Pulmonary artery endothelial cell (primary cell): ENCODE measurements at places on chromosomes 11 and 22.

DNA sequence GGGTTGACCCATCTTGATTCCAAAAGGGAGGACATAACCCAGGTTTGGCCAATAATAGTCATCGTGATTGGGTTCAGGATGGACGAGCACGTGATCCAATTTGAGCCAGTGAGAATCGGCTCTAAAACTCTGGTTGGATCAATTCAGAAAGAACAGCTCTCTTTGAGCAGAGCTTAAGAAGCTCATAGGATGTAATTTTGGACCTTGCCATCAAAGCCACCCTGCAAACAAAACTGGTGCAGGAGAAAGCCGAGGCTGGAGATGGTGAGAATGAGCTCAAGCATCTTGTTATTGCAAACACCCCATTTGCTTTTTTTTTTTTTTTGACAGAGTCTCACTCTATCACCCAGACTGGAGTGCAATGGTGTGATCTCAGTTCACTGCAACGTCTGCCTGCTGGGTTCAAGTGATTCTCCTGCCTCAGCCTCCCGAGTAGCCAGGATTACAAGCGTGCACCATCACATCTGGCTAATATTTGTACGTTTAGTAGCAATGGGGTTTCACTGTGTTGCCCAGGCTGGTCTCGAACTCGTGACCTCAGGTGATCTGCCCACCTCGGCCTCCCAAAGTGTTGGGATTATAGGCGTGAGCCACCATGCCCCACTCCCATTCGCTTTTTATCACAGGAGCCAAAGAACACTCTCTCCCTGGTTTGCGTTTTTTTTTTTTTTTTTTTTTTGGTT, 13.8 kb upstream of the MIAT start:
- no peak for DNase-seq

- no peak for DNase-seq
Observed at GRCh38 chr22:46972256-46972655, 209.8 kb downstream of the TBC1D22A start.

GRCh38 chr22:23531966-23532705, 48.0 kb downstream of the IGLL1 start:
- no peak for DNase-seq

- DNase-seq = no peak
Observed at GRCh38 chr11:78083021-78083420, 3.4 kb upstream of the NDUFC2 start.

DNA sequence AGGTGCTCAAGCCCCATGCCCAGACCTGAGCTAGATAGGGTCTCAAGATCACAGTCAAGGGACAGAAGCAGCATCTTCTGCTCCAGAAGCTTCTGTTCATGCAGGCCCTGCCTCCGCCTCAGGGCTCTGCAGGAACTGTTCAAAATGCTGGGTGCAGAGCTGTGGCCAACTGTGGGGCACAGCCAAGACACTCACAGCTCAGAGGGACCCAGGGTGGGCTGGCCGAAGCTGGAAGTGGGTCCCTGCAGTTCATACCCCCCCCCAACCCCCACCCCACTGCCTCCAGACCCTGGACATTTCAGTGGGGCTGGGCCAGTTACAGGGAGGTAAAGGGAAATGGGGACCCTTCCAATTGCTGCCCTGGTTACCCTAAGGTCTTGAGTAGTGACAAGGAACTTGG, 129.0 kb downstream of the CRYBB2 start:
- DNase-seq = no peak

GRCh38 chr11:115364896-115365295, 139.3 kb downstream of the CADM1 start:
- no peak for DNase-seq

GRCh38 chr11:88114486-88115045, 60.7 kb downstream of the RAB38 start:
- no peak for DNase-seq

GRCh38 chr11:88115828-88116755, 59.2 kb downstream of the RAB38 start:
- no peak for DNase-seq

DNA sequence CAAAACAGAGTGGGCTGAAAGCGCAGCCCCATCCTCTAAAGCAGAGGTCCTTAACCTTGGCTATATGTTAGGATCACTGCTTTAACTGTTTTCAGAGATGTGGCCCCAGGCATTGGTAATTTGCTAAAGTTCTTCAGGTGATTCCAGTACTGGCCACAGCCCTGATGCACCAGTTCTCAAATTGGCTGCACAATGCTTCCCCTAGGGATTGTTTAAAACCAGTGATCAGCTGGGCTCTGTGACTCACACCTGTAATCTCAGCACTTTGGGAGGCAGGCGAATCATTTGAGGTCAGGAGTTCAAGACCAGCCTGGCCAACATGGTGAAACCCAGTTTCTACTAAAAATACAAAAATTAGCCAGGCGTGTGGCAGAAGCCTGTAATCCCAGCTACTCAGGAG, 8.4 kb upstream of the IRAG1 start:
- DNase-seq = no peak

DNA sequence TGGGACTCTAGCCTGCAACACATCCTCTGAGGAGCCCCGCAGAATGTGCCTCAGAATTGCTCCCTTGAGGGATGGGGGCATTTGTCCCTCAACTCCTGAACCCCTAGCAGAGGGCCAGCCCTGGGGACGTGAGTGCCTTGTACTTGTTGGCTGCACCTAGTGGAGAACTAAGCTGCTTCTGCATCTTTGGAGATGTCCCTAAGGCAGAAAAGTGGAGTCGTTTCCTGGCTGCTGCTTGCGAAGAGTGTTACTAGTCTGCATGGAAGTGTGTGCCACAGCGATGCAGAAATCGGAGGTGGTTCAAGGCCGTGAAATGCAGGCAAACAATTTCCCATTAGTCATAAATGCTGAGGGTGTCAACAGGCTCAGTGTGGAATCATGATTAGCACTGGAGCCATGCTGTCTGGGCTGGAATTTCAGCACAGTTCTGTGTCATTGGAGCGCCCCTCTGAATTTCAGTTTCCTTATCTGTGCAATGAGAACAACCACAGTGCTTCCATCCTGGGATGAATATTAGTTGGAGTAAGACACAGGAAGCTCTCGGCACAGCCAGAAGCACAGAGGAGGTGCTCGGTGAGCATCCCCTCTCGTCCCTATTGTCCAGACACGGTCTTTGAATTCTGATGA, 56.5 kb downstream of the MIAT start:
- no peak for DNase-seq

DNA sequence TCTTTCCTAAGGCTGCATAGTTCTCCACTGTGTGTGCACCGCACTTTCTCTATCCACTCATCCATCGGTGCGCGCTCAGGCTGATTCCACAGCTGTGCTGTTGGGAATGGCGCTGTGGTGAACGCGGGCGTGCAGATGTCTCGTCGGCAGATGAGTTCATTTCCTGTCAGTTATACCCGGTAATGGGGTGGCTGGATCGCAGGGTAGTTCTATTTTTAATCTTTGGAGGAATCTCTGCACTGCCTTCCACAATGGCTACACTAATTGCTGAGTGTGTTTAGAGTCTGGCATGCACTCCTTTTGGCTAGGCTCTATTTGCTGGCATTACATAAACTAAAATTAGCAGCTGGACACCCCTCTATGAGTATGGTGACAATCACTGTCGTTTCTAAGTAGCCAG, 27.9 kb upstream of the KRTAP5-7 start:
- no peak for DNase-seq

- no peak for DNase-seq
Observed at GRCh38 chr11:117621226-117621625, 175.8 kb downstream of the DSCAML1 start.

GRCh38 chr11:119030029-119030328, 698 bp downstream of the SLC37A4 start:
- DNase-seq = no peak

DNA sequence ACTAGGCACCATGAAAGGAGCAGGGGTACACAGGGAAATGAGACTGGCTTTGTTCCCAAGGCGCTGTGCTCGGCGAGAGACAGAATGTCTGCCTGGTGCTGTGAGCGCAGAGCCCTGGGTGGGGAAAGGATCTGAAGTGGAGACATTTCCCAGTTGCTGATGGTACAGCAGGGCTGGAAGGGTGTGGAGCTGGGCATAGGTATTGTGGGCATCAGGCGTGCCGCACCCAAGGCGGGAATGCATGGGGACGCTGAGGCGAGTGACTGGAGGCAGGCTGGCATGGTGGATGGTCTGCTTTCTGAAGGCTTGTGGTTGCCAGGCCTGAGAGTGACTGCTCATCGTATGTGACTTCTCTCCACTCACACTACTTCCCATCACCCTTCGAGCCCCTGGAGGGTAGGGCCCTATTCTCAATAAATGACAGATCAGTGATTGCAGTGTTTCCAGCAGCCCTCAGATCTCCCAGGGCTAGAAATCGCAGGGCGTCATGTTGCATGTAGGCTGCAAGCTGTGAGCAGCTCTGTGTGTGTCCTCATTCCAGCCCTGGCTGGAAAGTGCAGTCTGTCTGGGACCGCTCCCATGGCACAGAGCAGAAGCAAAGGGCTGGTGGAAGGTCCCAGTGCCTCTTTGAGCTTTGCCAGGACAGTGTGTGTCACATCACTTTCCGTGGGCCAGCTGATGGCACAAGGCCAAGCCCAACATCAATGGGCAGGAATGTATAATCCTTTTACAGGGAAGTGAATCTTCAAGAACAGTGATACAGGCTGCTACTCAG, 67.7 kb downstream of the TBC1D22A start:
- DNase-seq = no peak

DNA sequence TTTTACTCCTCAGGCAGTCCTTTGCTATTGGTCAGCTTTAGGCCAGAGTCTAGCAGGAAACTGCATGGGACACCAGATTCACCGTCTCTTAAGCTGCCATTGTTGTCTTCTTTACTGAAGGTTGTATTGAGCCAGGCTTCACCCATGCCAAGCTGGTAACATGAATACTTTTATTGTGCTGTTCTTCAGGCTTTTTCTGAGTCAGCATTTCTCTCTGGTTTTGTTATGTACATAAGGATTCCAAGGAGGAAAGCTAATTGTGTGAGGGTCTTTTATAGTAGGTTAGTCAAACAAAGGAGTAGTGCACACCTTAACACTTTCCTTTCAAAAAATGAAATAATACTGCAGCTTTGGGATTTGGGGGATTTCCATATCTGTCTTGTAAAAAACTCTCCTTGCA, 252.8 kb downstream of the JRKL start:
- no peak for DNase-seq

GRCh38 chr22:44994399-44995104, 15.3 kb downstream of the PHF21B start:
- no peak for DNase-seq

DNA sequence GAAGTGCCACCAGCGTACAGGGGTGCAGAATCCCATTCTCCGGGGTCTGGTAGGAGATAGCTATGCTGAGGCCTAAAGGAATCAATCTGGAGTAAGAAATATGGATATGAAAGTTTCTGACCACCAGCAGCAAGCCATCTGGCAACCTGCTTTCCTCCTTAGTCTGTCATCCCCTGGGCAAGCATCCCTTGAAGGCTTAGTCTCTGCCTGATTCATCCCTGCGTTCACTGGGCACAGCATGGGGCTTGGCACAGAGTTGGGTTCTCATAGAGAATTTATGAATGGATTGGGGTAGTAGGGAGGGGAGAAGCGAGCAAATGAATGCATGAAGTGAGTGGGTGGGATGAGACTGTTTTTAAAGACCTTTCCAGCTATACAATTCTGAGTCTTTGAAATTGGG, 85.8 kb upstream of the NARS2 start:
- DNase-seq = no peak

DNA sequence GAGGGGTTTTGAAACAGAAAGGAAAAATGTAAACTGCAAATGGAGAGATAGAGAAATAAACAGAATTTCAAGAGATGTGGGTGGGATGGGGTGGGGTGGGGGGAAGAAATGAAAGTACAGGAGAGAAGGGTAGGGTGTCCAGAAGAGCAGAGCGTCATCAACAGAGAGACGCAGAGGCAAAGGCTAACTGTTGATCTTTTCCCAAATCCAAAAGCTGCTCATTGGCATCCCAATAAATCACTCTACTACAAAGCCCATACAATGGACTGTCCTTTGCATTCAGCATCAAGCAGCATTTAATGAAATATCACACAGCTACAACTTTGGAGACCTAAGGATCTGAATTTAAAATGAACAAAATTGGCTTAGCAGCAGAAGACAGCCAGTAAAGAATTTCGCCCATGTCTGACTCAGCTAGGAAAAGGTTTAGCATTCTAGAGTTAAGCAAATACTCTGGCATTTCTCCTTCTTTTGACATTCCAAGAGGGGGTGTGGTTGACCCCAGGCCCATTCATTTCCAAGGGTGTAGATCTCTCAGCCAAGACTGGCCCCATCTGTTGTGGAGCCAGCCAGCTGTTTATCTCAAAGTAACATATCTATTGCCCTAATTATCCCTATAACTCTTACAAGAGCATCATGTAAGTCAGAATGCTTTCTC, 1.5 kb downstream of the RAB30 start:
- no peak for DNase-seq

- no peak for DNase-seq
Observed at GRCh38 chr11:47155879-47156278, 20.8 kb downstream of the ARFGAP2 start.

DNA sequence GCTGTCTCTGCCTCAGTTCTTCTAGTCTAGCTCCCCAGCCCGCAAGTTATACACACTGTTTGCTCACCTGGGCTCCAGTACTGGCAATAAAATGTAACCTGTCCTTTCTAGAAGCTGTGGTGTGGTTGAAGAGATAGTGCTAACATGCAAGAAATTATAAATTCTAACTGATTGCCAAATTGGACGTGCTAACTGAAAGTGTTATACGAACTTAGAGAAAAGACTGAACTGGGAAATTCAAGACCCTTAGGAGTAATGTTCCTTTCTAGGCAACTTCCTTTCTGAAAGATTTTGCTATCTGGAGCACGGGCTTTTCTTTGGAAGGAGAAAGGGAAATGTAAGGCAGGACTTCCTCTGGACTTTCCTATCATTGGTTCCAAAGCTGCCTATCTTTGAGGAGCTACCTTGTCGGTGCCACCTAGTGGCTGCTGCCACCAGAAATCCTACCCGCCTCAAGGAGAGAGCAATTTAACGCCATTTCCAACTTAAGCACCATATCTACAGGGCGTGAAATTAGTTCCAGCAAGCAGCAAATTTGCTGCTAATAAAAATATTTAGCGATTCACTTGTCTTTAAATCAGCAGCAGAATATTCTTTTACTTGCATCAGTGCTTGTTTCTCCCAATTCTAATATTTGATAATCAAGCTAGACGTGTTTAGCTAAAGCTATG, 12.7 kb upstream of the TMEM218 start:
- DNase-seq = peak; percentile 39

- DNase-seq = no peak
Observed at GRCh38 chr22:19503869-19504268, 20.3 kb downstream of the CLDN5 start.

DNA sequence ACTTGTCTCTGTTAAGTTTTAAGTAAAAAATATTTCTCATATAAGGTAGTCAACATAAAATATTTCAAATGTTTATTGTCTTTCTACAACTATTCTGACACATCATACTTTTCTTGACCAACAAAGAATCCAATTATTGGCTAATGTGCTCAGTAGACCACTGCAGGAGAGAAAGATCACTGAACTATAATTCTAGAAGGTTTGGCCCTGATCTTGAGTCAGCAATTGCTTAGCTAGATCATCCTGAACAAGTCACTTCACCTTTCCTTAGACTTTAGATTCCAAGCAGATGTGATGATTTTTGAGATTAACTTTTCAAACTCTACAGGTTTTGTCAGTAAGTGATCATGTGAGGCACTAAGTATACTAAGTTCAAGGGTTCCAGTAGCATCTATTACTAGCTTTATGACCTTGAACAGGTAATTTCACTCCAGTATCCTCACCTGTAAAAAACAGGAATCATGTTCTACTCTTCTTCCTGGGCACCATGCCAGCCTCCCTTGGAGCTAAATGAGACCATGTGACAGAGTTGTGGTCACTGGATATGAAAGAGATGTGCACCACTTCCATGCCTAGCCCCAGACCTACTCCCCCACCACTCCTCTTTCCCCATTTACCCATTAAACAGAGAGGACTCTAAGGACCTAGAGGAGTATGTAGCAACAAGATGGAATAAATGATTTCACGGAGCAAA, 17.3 kb downstream of the PGM2L1 start:
- no peak for DNase-seq

GRCh38 chr22:37278261-37278660, 4.0 kb upstream of the CYTH4 start:
- no peak for DNase-seq
